ENCODE measurements at places on chromosomes 13 and 19.

GRCh38 chr13:46607768-46608564, 55.0 kb downstream of the LRCH1 start:
- DNase-seq: no peak

GRCh38 chr19:51508059-51508733, 6.6 kb upstream of the SIGLEC12 start:
- DNase-seq: no peak

GRCh38 chr19:1067341-1067957, 482 bp downstream of the ARHGAP45 start:
- no peak for DNase-seq

DNA sequence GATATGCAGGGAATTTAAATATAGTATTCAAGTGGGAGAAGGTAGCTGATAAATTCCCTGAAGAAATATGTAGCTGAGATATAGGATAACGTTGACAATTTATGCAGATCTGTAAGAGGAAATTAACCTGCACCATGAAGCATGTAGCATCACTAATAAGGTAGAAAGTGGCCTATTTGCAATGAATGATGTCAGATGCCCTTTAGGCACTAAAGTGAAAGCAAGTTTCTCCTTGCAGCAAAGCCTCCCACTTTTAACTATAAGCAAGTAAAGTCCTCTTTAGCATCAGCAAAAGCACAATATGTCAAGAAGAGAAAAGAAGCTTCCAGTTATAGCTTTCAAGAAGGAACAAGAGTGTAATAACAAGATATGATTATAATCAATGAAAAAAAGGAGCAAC, 102.5 kb upstream of the SLITRK1 start:
- DNase-seq: no peak

DNA sequence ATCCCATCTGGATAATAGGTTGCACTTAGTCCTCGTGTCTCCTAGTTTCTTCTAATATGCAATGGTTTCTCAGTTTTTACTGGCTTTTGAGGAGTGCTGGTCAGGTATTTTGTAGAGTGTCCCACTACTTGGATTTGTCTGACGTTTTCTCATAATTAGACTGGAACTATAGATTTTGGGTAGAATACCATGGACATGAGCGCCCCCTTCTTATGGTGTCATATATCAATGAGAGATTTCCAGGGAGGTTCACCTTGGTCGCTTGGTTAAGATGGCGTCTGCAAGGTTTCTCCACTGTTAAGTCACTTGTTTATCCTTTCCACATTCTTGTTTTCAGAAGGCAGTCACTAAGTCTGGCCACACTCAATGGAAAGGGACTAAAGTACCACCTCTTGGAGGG, 6.7 kb downstream of the SOHLH2 start:
- no peak for DNase-seq

All from NCI-H446 (cell line).